Endothelial cell (in vitro differentiated cells): ENCODE measurements at places on chromosomes 6 and 20.

GRCh38 chr20:44572551-44573500 lies 9.6 kb upstream of the PKIG start:
- DNase-seq: no peak

DNA sequence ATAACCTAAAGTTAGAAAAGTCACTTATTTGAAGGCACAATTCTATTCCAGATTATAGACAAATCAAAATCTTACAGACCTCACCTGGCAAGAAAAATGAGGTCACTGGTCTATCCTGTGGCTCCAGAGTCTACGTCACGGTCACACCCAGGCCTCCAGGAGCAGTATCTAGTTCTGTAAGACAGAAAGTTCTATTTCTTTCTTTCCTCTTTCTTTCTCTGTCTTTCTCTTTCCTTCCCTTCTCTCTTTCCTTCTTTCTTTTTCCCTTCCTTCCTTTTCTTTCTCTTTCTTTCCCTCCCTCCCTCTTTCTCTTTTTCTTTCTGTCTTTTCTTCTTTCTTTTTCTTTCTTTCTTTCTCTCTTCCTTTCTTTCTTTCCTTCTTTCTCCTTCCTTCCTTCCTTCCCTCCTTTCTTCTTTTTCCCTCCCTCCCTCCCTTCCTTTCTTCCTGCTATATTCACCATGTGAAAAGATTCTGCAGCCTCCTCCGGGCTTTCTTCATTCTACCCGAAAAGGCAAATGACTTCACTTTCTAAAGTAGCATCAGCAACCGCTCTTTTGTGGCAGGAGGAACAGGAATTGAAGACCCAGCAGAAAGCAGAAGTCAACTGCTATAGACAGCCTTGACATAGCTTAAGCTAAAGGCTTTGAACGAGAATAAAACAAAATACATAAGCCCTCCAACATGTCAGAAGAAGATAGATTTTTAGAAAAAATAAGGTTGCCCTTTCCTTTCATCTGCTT lies 83.9 kb upstream of the SIRPG start:
- no peak for DNase-seq

DNA sequence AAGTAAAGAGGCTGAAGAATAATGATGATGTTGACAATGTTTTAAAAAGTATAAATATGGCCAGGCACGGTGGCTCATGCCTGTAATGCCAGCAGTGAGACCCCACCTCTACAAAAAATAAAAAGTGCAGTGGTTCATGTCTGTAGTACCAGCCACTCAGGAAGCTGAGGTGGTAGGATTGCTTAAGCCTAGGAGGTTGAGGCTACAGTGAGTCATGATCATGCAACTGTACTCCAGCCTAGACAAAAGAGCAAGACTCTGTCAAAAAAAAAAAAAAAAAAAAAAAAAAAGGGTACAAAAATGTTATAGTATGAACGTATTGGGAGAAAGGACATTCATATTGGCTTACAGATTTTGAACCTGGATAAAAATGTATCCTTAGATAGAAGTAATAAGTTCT lies 543.1 kb upstream of the IRAK1BP1 start:
- DNase-seq: no peak

DNA sequence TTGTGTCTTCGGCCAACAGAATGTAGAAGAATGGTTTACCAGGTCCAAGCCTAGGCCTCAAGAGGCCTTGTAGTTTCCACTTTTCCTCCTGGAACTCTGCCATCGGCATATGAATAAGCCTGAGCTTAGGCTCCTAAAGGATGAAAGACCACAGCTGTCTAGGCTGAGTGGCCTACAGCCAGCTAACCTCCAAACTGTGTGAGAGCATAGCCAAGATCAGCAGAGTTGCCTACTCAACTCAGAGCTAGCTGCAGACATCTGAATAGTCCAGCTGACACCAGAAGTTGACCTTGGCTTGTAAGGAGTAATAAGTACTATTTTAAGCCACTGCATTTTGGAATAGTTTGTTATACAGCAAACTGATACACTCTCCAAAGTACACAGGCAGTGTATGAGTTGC lies 52.6 kb upstream of the SMIM29 start:
- no peak for DNase-seq

DNA sequence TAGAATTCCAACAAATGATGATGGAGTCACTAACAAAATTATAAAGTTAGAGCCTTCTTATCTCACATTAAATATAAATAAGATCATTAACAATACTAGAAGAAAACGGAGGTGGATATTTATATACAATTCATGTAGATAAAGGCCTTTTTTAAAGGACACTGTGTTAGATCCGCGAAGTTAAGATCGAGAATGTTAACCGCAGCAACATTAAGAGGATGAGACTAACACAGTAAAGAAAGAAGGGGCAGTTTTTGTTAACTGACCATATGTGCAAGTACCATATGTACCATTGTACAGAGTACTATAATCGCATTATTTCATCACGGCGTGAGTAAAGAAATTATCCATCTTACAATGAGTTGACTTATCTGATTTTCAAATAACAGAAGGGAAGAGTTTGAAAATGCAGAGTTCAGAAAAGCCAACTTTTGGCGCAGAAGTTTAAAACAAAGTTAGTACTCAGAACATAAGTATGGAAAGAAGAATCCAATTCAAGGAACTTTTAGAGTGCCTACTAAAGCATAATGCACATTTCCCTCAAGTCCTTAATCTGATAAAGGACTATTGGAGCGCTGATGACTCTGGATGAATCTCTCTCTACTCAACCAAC lies 1.4 kb downstream of the FBXL4 start:
- DNase-seq: no peak

DNA sequence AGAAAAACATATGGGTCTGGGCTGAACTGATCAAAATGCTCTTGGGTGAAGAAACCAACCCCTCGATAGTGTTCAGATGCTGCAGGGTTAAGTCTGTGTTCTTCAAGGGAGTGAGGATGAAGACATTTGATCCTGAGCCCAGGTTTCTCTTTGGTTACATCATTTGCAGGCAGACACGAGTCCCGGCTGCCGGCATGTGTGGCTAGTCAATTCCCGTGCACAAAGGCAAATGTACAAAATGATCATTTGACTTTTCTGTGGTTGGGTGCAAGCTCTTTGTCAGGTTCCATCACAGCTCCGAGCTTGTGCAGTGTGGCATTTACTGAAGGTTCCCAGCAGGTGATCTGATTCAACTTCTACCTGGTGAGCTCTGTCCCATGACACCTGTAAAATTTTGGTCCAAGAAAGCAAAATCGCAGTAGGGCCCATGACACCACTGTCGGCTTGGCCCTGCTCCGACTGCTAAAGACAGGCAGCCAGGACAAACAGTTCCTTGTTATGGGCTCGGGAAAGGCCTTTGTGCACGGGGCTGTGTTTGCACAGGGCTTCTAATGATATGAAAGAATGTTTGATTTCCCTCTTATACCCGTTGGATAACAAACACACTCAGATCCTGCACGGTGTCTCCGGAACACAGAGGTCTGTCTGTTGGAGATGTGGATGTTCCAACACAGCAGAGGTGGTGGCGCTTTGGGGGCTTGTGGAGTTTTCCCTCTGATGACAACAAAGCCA lies 46.9 kb downstream of the GJA10 start:
- DNase-seq: no peak

DNA sequence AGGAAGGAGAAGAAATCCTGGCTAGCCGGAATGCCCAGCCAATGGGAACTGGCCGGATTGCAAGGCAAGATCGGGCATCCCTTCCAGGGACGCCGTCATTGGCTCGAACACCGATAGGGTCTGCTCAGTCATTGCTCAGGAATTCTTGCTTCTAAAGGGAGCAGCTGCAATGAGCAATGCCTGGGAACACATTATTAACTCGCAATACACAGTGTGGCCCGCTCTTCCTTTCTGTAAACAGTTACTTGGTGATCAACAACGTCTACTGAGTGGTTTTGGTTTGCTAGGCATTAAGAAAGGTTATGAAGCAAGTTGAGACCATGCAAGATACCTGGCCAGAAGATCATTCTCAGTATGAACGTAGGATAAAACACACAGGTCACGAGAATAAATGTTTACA lies 165.4 kb upstream of the CITED2 start:
- no peak for DNase-seq

- DNase-seq: no peak
Observed at GRCh38 chr20:5033566-5033965, 32.3 kb upstream of the SLC23A2 start.

- no peak for DNase-seq
Observed at GRCh38 chr6:70351461-70351860, 48.6 kb upstream of the COL9A1 start.

DNA sequence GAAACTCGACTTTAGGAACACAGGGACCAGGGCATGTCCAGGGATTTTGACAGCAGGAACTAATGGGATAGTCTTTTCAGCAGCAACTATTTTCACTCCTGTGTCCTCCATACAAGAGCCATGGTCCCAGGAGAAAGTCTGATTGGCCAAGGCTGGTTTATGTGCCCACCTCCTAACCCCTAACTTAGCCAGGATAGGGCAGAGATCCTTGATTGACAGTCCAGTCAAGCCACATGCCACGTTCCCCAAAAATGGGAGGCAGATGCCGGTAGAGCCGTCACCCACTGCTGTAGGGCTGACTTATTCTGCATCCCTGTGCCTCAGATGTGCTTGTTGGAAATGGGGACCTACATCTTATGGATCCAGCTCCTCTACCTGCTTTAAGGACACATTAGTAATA lies 22.3 kb downstream of the SLC2A10 start:
- no peak for DNase-seq

GRCh38 chr6:108751851-108752732 lies 96.1 kb upstream of the ARMC2 start:
- no peak for DNase-seq

GRCh38 chr20:48921883-48922820 lies 641 bp downstream of the ARFGEF2 start:
- DNase-seq: no peak

DNA sequence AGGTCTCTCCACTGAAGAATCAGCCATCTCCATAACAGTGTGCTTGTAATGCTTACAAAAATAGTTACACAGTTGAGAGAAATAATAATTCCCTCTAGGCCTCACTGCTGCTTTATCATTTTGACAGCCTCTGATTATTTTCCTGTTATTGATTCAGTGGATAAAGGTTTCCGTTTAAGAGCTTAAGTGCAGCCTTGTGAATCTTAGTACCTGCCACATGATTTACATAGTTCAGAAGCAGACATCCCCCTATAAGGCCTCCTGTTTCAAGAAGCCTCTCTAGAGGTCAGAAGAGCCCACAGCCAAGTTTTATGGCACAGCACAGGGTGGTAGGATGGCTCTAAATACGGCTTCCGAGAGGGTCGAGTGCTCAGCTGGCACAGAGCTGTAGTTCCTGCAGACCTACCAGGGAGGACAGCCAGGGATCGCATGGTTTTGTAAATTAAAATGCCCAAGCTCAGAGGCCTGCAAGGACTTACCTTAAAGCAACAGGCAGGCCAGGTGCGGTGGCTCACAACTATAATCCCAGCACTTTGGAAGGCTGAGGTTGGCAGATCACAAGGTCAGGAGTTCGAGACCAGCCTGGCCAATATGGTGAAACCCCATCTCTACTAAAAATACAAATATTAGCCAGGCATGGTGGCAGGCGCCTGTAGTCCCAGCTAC lies 17.6 kb upstream of the PYGB start:
- DNase-seq: no peak

DNA sequence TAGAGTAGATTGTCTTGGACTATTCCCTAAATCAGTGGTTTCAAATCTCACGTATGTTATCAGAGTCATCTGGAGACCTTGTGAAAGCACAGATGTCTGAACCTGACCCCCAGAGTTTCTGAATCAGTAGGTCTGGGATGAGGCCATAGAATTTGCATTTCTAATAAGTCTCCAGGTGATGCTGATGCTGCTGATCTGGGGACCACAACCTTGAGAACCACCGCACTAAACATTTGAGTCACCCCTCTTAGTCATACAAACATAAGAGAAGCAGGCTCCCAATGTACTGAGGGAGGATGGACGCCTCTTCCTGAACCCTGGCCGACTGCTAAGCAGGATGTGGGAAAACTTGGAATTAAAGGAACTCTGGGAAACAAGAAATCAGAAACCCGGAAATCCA lies 187.8 kb upstream of the PRDM1 start:
- DNase-seq: no peak

DNA sequence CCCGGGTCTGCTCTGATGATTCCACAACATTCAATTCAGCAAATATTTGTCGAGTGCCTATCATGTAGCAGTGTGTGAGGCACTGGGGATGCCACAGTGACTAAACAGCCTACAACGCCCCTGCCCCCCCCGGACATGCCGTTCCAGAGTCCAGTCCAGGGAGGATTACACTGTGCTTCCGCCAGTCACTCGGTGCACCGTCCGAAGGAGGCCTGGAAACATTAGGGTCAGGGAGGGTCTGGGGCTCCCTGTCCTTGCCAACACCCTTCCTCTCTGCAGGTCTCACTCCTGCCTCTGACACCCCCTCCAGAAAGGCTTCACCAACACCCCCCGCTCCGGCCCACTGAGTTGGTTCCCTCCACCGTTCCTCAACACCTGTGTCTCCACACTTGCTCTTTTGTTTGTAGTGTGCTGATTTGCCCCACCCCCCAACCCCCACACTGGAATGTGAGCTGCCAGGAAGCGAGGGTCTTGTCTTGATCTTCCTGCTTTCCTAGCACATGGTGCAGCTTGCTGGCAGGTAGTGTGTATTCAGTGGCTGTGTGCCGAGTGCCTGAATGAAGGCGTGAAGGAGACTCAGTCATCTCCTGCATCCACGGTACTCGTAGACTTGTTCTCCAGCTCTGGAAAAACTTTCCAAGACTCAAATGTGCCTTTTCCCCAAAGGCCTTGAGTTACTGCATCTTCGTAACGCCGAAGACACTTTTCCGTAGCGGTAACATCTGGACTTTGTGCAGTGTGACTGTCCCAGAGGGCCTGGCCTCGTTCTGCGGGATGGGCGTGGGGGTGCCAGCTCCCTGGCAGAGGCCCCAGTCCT lies 150.4 kb downstream of the ZDHHC14 start:
- peak; percentile 21 for DNase-seq

GRCh38 chr6:136440203-136440602 lies 110.0 kb downstream of the MAP7 start:
- DNase-seq: no peak

DNA sequence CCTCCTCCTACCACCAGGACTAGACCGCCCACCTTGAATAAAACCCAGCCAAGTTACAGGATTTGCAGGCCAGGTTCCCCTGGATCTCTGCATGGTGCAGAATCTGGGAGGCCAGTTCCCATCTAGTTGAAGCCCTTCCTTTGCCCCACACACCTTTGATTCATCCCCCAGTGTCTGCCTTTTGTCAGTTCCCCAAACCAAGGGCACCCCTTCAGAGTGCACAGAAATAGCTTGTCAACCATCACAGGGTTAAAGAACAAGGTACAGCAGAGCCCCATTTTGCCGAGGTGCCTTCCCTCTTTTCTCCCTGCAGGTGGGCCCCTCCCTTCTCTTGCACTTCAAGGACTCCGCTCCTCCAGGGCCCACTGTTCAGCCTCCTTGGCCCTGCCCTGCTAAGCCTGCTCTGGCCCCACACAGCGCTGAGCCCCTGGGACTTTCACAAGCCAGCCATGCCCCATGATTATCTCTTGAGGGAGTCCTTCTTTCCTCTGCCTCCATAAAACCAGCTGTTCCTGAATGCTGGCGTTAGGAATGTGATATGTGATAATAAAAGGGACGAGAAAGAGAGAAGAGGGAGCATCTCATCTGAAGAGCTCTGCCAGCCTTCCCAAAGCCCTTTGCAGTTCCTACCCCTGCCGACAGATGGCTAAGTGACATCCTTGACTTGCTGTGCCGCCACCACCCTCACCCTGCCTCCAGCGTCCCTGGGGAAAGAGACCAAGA lies 280.3 kb downstream of the CDC5L start:
- peak; percentile 44 for DNase-seq
